ENCODE measurements at places on chromosomes 3 and 15. TPM values are rescaled to one million over a fixed set of nuclear protein-coding genes. Genes with fewer than 3 reads are reported as not detected.

The HTR3E gene
- not detected for total RNA-seq

The SLC28A1 gene
- total RNA-seq: not detected

The FEZF2 gene
- total RNA-seq: not detected

The SMAD6 gene
- total RNA-seq: 0.23 TPM

The NDN gene
- total RNA-seq: 1.9 TPM

The IMPG2 gene
- 0.14 TPM for total RNA-seq

The RTP4 gene
- total RNA-seq: 2.0 TPM

The SOX2 gene
- not detected for total RNA-seq

The ATP8B4 gene
- total RNA-seq: 5.0 TPM

The NEK4 gene
- total RNA-seq: 19.1 TPM

The GALNT15 gene
- total RNA-seq: not detected

The GXYLT2 gene
- total RNA-seq: 0.07 TPM

The ZNF860 gene
- 0.30 TPM for total RNA-seq

The CCDC33 gene
- not detected for total RNA-seq

The HCLS1 gene
- 200 TPM for total RNA-seq

The SLC28A2 gene
- not detected for total RNA-seq

The TMEM207 gene
- not detected for total RNA-seq

The GRK7 gene
- not detected for total RNA-seq

The SLC51B gene
- not detected for total RNA-seq

The CACNA2D3 gene
- not detected for total RNA-seq

The SLC9A9 gene
- total RNA-seq: 1.6 TPM

The DLL4 gene
- 0.30 TPM for total RNA-seq

The TM4SF4 gene
- not detected for total RNA-seq

The RASGRF1 gene
- total RNA-seq: not detected

The ITIH1 gene
- total RNA-seq: not detected

The CHRFAM7A gene
- not detected for total RNA-seq

The CTXN2 gene
- total RNA-seq: 0.05 TPM

The THAP10 gene
- 0.27 TPM for total RNA-seq

The COL6A5 gene
- not detected for total RNA-seq

The CSTA gene
- not detected for total RNA-seq

The AHSG gene
- not detected for total RNA-seq

The HIGD2B gene
- total RNA-seq: not detected

The PLCB2 gene
- total RNA-seq: 86.8 TPM

The PIF1 gene
- total RNA-seq: 30.0 TPM

The IL17RE gene
- total RNA-seq: 3.1 TPM

Data from activated CD4-positive, alpha-beta T cell treated with anti-CD3 and anti-CD28 coated beads for 36 hours (primary cell).